Stimulated activated CD4-positive, alpha-beta T cell treated with anti-CD3 and anti-CD28 coated beads, Interleukin-1b, Interleukin-23, amount 100 ng/mL, for 1 hour (primary cell): ENCODE measurements at places on chromosomes 13 and 19.

GRCh38 chr19:29942404-29943261 is 594 bp downstream of the URI1 start:
- peak; percentile 23 for DNase-seq

DNA sequence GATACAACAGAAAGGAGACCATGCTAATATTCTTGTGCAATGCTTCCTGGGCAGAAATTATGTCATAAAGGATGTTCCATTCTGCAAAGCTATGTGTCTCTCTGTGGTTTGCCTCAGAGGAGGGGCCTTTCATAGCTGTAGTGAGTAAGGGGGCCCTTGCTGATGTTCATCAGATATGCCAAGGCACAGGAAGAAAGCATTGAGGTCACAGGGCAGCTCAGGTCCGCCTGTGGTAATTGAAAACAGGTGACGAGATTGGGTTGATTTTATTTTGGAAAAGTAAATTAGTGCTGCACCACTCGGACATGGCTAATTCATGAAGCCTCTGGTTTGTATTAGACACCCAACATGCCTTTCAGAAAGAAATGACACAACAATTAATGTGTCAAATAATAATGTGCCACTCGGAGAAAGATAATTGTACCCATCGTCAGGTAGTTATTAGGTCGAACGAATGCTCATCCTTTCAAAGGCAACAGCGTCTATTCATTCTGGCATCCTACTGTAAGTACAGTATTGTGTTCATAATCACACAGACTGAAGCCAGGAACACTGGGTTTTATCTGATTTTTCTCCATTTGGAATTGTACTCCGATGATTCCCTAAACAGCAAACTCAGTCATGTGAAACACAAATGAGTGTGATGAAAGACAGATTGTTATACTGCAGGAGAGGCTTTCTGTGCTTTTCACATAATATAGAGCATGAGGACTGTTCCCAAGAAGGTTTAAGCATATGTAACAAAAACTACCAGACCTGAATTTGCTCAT is 421.6 kb upstream of the KLF12 start:
- DNase-seq: no peak

DNA sequence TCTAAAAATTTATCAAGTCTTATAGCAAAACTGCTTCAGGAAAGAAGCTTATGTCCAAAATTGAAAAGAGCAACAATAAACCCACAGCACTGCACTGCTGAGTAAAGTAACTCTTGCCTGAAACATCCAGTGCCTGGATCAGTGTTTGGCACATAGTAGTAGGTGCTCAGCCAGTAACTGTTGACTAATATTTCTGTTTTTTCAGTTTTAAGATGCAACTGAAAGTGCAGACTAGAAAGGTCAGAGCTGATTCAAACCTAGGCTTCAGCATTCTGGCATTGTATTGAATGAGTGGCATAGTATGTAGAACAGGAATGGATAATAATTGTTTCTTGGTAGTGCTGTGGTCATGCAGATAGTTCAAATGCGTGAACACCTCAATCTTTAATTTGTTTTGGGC is 67.6 kb downstream of the UBL3 start:
- DNase-seq: no peak

- DNase-seq: no peak
Measured at GRCh38 chr13:41639237-41639904, 182.0 kb downstream of the RGCC start.

DNA sequence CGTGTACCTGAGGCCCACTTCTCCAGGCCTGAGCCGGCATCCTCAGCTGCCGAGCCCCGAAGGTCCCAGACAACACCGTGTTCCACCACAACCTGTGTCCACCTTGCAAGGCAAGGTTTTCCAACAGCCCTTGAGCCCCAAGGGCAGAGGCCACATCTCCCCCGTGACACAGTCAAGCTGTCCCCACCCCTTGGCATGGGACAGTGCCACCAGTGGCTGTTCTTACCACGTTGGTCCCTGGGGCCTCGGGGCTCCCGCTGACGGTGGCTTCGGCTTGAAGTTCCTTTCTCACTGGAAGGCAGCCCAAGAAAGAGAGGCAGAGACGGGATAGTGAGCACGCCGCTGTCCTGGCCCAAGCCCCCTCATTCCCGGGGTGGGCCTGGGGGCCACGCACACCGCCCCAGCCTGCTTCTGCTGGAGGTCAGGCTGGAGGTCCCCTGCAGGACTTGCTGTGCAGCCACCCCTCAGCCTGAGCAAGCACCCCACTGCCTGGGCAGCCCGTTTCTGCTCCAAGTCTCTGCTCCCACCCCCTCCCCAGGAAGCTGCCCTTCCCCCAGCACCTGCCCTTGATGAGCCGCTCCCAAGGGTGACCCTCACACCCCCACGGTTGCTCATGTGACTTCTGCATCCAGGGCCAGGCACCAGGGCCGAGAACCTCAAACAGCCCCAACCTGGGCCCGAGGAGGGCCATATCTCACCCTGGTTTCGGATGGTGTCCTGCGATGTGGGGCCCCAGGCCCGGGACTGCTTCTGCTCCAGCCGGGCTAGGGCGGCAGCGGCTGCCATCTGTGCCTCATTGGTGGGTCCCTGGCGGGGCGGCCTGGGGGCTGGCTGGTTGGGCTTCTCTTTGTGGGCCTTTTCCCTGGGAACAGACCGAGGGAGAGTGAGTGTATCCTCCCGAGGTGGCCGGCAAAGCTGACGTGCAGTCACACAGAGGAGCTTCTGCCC is 4.1 kb downstream of the UBXN6 start:
- no peak for DNase-seq

DNA sequence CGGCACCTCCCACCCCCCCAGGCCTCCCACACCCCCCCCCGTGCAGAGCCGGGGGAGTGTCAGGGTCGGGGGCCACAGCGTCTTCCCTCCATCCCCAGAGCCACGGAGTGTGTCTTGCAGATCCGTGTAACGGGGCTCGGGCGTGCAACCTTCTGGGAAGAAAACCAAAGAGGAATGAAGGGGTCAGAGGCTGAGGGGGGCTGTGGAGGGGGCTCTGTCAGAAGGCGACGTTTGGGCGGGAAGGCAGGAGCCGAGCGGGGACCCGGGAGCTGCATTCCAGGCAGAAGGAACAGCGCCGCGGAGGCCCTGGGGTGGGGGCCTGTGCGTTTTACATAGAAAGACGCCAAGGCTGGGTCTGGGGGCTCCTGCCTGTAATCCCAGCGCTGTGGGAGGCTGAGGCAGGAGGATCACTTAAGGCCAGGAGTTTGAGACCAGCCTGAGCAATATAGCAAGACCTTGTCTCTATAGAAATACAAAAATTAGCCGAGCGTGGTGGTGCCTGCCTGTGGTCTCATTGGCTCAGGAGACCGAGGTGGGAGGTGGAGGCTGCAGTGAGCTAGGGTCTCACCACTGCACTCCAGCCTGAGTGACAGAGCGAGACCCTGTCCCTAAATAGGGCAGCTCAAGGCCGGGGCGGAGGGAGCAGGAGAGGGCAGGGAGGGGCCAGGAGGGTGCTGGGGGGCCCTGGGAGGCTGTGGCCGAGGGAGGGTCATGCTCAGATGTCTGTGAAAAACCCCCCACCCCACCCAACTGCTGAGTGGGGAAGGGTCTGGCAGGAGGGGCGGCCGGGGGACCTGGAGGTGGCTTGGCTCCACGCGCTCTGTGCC is 27.8 kb downstream of the ARID3A start:
- no peak for DNase-seq

- DNase-seq: no peak
Measured at GRCh38 chr13:80477661-80478443, 136.9 kb upstream of the SPRY2 start.

- DNase-seq: no peak
Measured at GRCh38 chr13:30824651-30825050, 81.4 kb upstream of the MEDAG start.

GRCh38 chr13:77511552-77511951 is 24.0 kb upstream of the SCEL start:
- no peak for DNase-seq

DNA sequence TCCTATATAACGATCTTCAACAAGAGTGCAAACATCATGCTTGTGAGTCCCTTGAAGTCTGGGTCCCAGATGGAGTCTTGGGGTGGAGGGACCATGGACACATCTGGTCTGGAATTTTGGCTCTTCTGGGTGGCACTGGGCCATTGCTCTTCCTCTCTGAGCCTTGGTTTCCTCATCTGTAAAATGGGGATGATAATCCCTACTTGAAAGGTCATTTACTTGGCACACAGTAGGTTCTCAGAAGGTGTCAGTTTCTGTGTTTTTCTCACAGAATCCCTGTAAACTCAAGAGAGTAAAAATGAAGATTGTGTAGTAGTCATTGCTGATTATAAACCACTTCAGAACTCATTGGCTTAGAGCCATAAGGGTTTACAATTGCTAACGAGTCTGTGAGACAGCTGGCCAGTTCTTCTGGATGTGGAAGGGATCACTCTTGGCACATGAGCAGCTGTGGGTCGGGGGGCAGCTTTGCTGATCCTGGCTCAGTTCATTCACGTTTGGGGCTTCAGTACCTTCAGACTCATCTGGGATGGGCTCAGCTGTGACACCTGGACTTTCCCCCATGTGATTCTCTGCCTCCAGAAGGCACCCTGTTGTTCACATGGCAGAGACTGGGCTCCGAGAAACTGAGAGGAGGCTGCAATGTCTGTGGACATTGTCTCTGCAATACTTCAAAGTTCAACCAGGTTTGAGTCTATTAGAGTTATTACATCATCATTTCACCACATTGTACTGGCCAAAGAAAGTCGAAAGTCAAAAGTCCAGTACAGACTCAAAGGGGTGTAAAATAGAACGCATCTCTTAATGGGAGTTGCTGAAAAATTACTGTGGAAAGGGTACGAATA is 7.8 kb downstream of the CYP4F12 start:
- DNase-seq: no peak

DNA sequence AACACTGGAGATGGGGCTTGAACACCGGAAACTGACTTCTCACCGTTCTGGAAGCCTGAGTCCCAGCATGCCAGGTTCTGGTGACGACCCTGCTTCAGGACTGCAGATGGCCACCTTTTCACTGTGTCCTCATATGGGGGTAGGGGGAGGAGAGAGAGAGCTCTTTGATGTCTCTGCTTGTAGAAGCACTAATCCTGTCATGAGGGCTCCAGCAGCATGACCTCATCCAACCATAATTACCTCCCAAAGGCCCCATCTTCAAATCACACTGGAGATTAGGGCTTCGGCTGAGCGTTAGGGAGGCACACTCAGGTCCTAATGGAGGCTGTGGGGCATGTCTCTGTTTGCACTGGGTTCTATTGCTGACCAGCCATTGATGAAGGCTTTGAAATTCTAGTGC is 255.3 kb downstream of the TEX29 start:
- DNase-seq: no peak

DNA sequence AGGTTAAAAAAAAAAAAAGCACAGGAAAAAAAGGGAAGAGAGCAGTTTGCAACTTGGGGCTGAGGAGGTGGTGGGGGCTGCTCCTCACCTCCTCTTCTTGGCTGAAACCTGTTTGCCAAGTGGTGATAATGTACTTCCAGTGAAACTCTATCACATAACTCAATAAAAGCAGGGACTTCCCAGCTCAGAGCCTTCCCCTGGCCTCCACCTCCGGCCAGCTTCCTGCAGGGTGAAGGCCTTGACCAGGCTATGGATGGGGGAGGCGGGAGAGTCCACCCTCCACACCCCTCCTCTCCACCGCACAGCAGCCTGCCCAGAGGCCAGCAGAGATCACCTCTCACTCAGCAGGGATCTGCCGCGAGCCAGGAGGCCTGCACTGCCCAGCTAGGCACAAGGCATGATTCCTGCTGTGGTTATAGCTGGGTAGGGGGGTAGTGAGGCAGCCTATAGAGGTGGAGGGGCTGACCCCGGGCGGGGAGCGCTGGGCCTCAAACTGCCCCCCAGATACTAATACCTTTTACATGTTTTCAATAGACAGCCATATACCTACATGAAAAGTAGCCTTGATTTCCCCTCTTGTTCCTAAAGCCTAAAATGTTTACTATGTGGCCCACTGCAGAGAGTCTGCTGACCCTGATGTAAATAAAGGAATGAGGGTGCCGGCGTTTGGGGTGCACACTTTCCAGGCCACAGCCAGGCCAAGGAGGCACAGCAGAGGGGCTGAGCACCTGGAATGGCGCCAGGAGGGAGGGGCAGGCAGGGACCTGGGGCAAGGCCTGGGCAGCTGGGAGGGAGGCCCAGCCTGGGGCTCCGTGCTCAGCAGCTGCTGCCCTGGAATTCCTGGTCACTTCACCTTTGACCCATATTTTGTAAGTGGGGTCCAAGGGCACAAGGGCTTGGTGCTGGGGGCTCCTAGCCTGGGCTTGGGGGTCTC is 10.3 kb downstream of the ZNF787 start:
- no peak for DNase-seq

DNA sequence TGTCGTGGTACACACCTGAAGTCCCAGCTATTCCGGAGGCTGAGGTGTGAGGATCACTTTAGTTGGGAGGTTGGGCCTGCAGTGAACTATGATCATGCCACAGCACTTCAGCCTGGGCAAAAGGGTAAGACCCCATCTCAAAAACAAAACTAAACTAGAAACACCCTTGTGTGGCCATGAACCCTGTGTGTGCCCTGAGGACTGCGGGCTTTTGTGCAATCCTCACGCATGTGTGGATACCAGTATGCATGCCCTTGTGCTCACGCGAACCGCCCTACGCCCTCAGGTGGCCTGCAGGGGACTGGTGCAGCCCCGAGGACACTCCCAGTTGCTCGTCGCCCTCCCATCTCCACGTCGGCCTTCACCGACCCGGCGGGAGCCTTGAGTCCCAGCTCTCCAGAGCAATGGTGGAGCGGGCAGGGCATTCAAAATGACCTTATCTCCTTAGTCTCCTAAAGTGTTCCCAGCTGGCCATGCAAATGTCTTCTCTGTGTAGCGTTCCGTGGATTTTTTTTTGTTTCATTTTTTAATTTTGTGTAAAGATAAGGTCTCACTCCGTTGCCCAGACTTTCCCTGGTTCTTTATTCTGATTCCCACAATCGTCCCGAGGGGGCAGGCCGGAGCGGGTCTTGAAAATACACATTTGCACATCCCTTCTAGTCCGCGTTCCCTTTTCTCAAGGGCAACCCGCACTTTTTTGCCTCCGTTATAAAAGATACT is 868 bp upstream of the EGLN2 start:
- no peak for DNase-seq

GRCh38 chr19:49677231-49677900 is at the start of gene PRMT1:
Gene PRMT1, plus strand, starts transcription at chr19:49677271. Its CDS starts 10 bp downstream, at chr19:49677281.
- DNase-seq: no peak

DNA sequence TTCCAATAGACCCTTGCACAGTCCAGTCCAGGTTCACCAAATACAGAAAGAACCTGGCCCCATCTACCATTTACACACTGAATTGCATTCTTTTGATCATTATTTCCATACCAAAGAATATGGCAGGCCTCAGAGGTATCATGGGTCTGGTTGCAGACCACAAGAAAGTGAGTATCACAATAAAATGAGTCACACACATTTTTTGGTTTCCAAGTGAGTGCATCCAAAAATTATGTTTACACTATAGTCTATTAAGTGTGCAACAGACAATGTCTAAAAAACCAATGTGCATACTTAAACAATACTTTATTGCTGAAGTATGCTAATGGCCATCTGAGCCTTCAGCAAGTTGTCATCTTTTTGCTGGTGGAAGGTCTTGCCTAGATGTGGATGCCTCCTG is 105.3 kb downstream of the SPACA7 start:
- DNase-seq: no peak
